ENCODE measurements at places on chromosomes 11 and 22.

- peak; percentile 2 for DNase-seq
Measured at GRCh38 chr11:65128182-65129145, 5.9 kb downstream of the SYVN1 start.

DNA sequence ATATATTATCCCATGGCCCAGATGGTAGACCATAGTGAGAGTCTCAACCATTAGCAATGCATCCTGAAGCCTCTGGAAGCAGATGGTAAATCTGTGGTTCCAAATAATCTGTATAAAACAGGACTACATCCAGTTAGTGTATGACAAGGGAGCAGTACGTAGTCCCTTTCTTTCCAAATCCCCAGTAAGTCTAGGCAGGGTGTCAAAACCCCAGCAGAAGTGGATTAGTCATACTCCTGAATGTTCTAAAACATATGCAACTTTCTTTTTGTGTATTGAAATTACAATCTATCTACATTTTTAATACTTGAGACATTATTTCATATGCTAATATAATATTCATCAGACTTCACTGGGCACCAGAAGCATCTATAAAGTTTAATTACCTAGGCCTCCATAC lies 295.1 kb upstream of the ANO5 start:
- DNase-seq: no peak

- DNase-seq: no peak
Measured at GRCh38 chr11:64793271-64794160, 9.5 kb downstream of the MAP4K2 start.

DNA sequence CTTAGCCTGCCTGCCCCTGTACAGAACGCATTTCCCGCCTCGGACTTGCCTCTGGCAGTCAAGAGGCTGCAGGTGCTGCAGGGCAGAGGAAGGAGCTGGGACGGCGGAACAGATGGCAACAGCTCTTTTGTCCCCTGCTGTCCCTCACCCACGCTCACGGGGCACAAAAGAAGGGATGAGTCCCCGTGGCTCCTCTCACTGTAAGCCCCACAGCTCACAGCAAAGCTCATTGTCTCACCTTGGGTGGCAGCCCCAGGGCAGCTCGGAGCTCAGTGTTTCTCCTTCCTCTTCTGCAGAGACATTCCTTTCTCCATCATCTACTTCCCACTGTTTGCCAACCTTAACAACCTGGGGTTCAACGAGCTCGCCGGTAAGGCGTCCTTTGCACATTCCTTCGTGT lies 24.3 kb downstream of the SLC25A18 start:
- DNase-seq: no peak

GRCh38 chr11:46554213-46555147 lies 39.3 kb downstream of the AMBRA1 start:
- no peak for DNase-seq

- DNase-seq: no peak
Measured at GRCh38 chr11:14506532-14506931, 6.9 kb upstream of the COPB1 start.

- no peak for DNase-seq
Measured at GRCh38 chr11:16883174-16883573, 131.0 kb downstream of the PLEKHA7 start.

- no peak for DNase-seq
Measured at GRCh38 chr11:132158091-132158490, 787.7 kb downstream of the NTM start.

- no peak for DNase-seq
Measured at GRCh38 chr22:49735411-49735900, 92.2 kb downstream of the BRD1 start.

DNA sequence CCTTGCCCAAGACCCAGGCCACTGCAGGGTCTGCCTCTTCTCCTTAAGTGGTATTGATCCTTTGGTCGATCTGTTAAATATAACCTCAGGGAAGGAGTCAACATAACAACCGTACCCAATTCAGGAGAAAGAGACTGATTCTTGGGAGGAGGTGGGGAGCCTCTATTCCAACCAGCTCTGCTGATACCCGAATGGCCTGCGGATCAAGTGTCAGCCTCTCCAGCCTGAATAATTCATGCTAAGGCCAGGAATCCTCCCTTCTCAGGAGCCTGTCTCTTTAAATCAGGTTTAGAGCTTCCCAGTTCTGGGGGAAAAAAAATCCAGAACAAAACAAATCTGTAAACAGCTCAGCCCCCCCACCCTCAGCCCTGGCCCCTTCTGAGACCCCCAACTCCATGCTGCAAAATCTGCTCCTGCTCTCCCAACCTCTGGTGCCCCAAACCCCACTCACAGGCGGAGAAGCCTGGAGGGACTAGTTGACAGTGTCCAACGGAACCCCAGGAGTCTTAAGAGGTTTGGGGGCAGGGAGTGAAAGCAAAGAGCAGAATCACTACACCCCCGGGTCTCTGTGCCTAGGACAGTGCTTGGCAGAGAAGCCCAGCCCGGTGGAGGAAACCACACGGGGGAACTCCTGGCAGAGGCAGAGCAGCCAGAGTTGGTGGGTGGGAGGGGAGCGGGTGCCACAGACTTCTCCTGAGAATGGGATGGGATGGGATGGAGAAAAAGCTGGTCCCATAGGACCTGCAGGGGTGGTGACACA lies 863 bp upstream of the TPBGL start:
- no peak for DNase-seq

DNA sequence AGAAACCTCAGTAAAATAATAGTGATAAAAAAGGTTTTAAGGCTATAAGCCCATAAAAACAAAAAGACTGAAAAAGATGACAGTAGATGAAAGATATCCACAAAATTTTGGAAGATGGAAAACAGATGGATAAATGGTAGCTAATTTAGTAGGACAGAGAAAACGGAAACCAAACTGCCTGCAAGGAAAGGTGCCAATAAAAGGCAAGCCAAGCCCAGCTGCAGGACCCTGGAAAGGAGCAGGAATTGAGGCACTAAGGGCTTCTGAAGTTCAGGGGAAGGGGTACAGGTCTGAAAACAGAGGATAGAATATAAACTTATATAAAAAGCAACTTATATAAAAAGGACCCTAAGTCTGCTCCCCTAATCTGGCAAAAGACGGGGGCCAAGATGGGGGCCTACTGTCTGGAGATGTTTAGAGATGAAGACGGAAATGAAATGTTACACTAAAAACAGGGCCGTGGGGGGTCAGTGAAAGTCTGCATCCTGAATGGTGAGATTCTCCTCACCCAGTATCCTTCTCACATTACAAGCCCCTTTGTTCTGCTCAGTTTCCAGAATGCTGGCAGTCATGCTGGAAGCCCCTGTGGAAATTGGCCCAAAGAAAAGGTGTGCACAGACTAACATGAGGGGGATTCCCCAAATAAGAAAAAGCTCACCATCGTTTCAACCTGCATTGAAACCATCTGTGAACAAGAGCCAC lies 269.3 kb upstream of the PITPNB start:
- DNase-seq: no peak

GRCh38 chr22:26463688-26464087 lies 19.9 kb downstream of the HPS4 start:
- no peak for DNase-seq

GRCh38 chr22:27064386-27064785 lies 407.0 kb downstream of the MIAT start:
- DNase-seq: no peak

- DNase-seq: no peak
Measured at GRCh38 chr11:10263929-10264328, 30.1 kb downstream of the SBF2 start.

- DNase-seq: no peak
Measured at GRCh38 chr11:106473089-106473722, 395.7 kb downstream of the AASDHPPT start.

GRCh38 chr22:47159592-47159991 lies 397.1 kb downstream of the TBC1D22A start:
- no peak for DNase-seq

- no peak for DNase-seq
Measured at GRCh38 chr11:109507836-109508561, 86.0 kb downstream of the C11orf87 start.

DNA sequence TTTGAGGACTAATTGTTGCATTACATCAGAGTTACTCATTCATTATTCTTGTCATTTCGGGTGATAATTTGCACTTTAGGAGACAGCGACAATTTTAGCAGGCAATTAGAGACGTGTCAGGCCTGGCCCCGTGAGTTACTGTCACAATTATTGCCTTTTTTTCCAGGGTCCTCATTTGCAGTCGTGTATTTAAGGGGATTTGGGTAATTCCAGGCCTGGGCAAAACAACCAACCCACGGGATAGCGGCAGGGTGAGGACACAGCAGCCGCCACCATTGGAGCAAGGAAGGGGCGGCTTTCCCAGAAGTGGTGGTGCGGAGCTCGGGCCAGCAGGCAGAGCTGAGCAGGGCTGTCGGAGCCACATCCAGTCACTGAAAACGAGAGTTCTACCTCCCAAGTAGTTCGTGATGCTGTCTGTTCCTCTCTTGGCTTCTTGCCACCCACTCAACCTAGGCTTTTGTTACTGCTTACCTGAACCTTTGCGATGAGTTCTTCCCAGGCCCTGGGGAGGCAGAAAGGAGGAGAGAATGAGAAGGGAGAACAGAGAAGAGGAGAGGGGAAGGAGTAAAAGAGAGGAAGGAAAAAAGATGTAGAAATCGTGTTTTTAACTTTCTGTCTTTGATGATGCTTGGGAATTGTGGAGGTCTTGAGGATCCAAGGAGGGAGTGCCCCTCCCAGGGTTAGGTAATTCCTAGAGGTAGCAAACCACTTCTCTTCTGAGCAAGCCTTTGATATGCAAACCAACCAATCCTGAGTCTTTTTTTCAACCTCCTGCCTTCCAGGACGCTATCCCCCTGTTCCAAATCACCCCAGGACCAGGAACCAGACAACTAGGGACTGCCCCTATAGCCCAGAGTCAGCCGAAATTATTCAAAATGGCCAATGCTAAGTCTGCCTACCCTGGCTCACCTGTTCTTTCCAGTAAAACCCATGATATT lies 236.1 kb downstream of the MIAT start:
- DNase-seq: no peak

- DNase-seq: no peak
Measured at GRCh38 chr11:134613646-134614045, 201.6 kb upstream of the B3GAT1 start.

- no peak for DNase-seq
Measured at GRCh38 chr11:15705891-15706290, 591.2 kb downstream of the INSC start.

DNA sequence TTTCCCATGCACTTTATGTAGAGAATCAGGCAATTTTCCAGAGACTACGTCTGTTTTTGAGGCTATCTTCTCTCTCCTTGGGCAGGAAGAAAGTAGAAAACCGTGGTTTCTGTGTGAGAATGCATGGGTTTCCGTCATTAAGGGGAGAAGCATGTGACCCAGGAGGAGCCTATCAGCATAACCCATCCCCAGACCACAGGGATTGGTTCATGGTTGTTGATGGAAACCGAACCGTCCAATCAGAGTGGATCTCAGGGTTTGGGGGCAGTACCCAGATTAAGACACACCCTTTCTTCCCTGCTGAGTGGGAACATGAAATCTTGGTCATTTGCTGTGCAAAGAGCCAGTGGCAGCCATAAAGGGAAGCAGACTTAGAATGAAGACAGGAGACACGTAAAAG lies 517.8 kb downstream of the MN1 start:
- DNase-seq: no peak

DNA sequence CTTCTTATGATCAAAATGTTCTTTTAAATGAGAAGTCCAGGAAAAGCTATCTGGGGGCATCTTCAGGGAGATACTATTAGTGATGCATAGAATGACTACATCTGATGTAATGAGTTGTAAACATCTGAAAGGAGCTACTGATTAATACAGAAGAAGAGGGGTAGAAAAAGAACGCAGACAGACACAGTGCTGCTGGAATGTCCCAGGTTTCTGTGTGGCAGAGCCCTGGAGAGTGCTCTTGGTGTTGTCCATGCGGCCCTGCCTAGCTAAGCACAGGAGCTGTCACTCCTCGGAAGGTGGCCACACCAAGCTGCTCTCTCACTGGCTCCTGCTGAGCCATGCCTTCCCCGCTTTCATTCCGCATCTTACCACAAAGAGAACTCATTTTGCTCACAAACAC lies 768.8 kb downstream of the OPCML start:
- DNase-seq: no peak

DNA sequence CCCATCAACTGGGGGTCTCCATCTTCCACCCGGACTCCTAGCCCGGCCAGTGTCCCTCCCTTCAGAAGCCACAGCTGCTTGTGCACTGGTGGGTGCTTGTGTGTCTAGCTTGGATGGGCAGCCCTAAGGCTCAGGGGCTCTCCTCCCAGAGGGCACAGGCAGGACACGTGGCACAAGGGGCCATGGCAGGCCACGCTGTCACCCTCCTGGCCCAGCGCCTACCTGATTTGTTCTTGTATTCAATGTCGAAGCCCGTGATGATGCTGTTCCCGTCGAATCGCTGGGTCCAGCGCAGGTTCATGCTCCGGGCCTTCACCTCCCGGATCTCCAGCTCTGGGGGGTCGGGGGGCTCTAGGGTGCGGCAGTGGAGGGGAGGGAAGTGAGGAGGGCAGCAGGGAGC lies 152.6 kb downstream of the CEP164 start:
- DNase-seq: no peak

GRCh38 chr11:101870510-101870909 lies 44.3 kb upstream of the CEP126 start:
- DNase-seq: no peak

GRCh38 chr11:79437278-79437980 lies 3.4 kb downstream of the TENM4 start:
- DNase-seq: peak; percentile 60

- DNase-seq: no peak
Measured at GRCh38 chr11:85755285-85755684, 55.7 kb downstream of the SYTL2 start.

- no peak for DNase-seq
Measured at GRCh38 chr11:58086528-58086927, 38.8 kb downstream of the OR9I1 start.

DNA sequence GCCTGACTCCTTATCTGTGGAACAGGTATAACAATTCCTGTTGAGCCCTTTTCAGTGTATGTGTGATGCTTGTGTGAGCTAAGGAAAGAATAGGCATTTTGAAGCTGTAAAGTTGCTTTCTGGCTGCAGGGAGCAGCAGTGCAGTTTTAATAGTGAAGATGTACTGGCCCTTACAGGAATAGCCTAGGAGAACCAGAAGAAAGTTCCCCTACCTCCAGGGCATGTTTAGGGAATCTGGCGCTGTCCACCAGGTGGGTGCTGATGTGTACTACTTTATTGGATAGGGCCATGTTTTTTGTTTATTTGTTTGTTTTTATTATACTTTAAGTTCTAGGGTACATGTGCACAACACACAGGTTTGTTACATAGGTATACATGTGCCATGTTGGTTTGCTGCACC lies 11.5 kb downstream of the BMAL1 start:
- DNase-seq: no peak

DNA sequence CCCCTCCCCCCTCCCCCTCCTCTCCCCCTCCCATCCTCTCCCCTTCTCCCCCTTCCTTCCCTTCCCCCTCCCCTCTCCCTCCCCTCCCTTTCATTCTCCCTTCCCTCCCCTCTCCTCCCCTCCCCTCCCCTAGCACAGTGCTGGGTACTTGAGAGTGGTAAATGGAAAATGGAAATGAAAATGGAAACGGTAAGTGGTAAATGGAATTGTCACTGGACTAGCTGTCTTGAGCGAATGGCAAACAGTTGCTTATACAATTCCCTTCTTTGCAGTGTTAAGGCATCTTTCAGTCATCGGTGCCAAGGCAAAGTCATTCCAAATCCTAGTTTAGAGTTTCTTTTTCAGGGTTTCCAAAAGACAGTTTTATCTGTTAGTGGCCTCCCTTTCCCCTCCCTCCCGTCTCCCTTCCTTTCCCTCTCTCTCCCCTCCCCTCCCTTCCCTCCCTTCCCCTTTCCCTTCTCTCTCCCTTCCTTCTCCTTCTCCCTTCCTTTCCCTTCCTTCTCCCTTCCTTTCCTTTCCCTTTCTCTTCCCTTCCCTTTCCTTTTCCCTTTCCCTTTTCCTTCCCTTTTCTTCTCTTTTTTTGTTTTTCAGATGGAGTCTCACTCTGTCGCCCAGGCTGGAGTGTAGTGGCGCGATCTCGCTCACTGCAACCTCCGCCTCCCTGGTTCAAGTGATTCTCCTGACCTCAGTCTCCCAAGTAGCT lies 47.3 kb downstream of the GRAMD1B start:
- DNase-seq: no peak
